ENCODE measurements at places on chromosomes 11 and 22.

- no peak for DNase-seq
Observed at GRCh38 chr22:17719911-17720310, 54.4 kb downstream of the BID start.

- DNase-seq = peak; percentile 23
Observed at GRCh38 chr11:33478111-33478573, 221.0 kb downstream of the HIPK3 start.

- no peak for DNase-seq
Observed at GRCh38 chr22:24969560-24970301, 17.2 kb downstream of the KIAA1671 start.

DNA sequence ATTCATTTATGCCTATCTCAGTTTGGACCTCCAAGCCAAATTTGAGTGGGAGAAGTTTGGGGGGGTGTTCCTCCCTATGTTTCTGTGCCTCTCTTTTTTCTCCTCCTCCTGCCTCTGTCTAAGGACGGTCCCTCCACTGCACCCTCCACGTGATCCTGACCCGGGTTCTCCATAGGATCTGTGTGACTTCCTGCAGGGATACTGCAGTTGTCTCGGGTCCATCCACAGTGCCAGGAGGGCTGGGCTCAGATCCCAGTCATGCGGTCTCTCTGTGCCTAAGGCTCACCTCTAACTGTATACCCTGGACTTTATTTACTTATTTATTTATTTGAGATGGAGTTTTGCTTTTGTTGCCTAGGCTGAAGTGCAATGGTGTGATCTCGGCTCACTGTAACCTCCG, 1354.5 kb downstream of the BRD1 start:
- DNase-seq = no peak

- DNase-seq = no peak
Observed at GRCh38 chr11:110022548-110022947, 70.6 kb upstream of the ZC3H12C start.

- no peak for DNase-seq
Observed at GRCh38 chr11:20658135-20658534, 11.3 kb upstream of the NELL1 start.

- DNase-seq = no peak
Observed at GRCh38 chr11:114202011-114202609, 94.1 kb upstream of the NNMT start.
